SW 1271 (cell line): ENCODE measurements at places on chromosomes 13 and 19.

GRCh38 chr19:52190487-52191293 lies 838 bp downstream of the PPP2R1A start:
- DNase-seq = peak; percentile 13

GRCh38 chr13:80010846-80011245 lies 330.1 kb downstream of the SPRY2 start:
- no peak for DNase-seq

GRCh38 chr13:77728265-77729125 lies 31.0 kb downstream of the SLAIN1 start:
- DNase-seq = no peak

- peak; percentile 32 for DNase-seq
These were observed 231.0 kb upstream of the IRS2 start for GRCh38 chr13:110017379-110017778.

- peak; percentile 50 for DNase-seq
These were observed at the start of gene GDF15 for GRCh38 chr19:18385675-18386542. TSS of gene GDF15 (plus strand) at chr19:18386158. CDS start at chr19:18386190, 32 bp downstream.

DNA sequence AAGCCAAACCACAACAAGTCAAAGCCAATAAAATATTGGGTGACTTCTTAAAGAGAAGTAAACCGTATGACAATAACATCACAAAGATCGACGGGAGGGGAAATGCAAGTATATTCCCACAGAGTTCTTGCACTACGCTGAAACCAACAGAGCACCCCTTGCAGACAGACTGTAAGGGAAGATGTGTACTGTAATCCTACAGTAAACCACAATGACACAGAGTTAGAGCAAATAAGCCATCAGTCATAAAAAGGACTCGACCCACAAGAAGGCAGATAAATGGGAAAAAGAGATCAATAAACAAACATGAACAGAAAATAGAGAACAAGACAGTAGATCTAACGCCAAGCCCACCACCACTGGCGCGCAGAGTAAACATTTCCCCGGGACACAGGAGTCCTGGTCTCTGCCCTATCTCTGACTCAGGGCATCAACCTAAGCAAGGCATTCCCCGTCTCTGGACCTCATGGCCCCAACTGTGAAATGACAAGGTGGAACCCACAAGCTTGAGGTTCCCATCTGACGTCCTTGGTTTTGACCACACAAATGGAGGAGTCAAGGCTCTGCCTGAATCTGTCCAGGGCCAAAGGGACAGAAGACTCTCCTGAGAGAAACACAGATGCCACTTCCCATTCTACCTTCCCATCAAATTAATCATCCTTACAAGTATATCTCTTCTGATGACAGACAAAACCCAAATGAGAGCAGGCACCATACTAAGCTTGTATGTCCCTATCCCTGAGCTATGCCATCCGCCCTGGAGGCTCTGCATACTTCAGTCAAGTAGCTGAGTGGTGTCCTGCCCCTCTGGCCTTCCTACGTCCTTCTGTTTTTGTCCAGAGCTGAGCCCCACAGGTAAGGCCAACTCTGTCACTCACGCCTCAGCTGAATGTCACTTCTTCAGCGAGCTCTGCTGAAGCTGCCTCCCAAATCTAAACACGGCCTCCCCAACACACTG lies 15.0 kb downstream of the SAFB2 start:
- DNase-seq = no peak

GRCh38 chr13:73497430-73497829 lies 438.6 kb downstream of the KLF5 start:
- no peak for DNase-seq

- no peak for DNase-seq
These were observed 870 bp downstream of the ZNF442 start for GRCh38 chr19:12364391-12365235.

GRCh38 chr19:46137915-46138473 lies 10.0 kb upstream of the IGFL2 start:
- DNase-seq = no peak

- DNase-seq = no peak
These were observed 5.6 kb downstream of the GFY start for GRCh38 chr19:49430678-49431329.

DNA sequence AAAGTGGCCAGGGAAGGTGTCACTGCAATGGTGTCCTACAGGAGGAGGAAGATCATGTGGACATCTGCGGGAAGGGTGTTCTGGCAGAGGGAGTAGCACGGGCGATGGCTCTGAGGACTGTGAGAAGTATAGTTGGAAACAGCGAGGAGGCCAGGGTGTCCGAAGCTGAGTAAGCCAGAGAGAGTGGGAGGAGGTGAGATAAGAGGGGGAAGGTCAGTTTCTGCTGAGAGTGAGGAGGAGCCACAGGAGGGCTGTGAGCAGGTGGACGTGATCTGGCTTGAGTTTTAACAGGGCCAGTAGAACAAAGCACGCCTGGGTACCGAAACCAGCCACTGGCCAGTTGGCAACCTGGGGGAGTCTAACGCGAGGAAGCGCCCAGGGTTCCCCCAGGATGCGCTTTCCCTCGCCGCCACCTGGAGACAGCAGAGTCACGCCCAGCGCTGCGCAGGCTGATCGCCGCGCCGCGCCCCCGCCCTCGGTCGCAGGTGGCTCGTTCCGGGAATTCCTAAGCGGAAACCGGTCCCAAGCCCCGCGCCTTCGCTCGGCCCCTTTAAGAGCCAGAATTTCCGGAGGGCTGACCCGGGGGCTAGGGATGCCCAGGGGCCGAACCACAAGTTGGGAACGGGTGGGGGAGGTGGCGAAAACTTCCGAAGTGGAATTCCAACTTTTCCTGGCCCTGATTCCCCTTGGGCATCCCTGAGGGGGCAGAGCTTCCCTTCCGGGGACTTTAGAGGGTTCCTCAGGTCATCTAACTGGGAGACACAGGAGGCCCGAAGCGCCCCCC lies 1.1 kb upstream of the LSR start:
- peak; percentile 53 for DNase-seq

- peak; percentile 32 for DNase-seq
These were observed 591 bp downstream of the DEDD2 start for GRCh38 chr19:42216653-42217519.

DNA sequence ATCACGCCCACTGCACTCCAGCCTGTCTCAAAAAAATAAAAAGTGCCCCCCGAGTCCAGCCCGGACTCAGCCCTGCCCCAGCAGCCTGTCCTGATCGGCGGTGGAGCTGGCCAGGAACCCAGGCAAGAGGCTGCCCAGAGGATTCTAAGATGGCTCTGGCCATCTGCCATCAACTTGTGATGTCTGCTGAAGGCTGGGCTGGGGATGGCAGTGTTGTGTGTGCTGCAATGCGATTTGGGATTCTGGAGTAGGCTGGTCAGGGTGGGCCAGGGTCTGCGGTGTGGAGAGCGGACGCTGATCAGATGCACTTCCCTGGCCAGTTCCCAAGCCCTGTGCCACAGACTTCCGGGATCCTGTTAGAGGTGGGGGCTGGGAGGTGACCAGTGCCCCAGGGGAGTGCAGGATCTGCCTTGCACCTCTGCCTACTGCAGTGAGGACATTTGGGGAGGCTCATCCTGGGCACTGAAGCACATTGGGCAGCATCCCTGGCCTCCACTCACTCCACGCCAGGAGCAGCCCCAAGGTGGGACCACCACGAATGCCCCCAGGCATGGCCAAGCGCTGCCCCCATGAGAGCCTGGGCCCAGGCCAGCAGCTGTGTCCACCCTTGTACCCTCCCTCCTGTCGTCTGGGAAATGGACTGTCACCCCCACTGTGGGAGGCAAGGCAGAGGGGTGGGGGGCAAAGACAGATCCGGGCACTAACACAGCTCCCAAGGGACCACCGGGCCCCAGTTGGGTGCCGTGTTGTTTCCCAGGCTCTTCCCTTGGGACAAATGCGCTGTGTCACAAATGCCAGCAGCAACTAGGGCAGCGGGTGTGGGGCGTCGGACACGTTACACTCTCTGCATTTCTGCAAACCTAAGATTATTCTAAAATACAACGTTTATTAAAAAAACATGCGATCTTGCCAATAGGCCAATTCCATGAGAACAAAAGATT lies 3.4 kb upstream of the TBXA2R start:
- no peak for DNase-seq

DNA sequence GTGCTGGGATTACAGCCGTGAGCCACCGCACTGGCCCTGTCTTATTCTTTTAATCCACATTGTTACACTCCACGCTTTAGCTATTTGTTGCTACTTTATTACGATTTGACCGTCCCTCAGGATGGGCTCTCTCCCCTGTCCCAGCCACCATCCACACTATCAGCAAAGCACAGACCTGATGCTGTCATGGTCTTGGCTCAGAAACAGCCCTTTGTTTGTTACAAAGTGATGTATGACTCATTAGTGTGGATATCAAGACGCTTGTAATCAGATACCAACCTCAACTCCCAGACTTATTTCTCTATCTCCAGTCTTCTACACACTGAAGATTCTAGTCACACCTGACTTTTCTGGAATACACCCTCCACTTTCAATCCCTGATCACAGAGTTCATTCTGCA lies 84.6 kb upstream of the FREM2 start:
- no peak for DNase-seq

DNA sequence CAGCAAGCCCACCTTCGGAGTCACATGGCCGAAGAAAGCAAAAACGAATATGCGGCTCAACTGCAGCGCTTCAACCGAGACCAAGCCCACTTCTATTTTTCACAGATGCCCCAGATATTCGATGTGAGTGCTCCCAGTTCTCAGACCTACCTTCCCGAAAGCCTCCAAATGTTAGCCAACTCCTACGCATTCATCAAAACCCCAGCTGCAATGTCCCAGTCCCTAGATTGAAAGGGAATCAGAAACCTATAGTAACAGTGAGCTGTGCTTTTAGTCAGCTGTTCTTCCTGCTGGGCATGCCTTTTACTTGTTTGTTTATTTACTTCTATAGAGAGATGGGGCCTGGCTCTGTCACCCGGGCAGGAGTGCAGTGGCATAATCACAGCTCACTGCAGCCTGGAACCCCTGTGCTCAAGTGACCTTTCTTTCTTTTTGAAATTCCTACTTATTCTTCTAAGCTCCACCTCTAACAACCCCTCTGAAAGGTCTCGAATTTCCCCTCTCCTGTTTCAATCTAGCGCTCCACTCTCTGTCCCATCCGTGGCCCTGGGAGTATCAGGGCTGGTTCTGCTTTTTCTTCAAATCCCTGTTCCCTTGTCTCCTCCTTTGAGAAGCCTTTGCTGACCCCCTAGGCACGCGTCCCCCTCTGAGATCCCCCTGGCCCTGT lies 4.4 kb downstream of the TRIP10 start:
- no peak for DNase-seq

GRCh38 chr19:8237026-8237425 lies 27.9 kb downstream of the CERS4 start:
- DNase-seq = no peak

GRCh38 chr13:70125693-70126092 lies 17.4 kb upstream of the KLHL1 start:
- no peak for DNase-seq

- DNase-seq = no peak
These were observed 20.7 kb downstream of the IZUMO4 start for GRCh38 chr19:2117215-2117960.

GRCh38 chr19:34402074-34402600 lies 2.1 kb upstream of the PDCD2L start:
- DNase-seq = no peak

- no peak for DNase-seq
These were observed 17.7 kb downstream of the LIPE start for GRCh38 chr19:42409477-42409876.

DNA sequence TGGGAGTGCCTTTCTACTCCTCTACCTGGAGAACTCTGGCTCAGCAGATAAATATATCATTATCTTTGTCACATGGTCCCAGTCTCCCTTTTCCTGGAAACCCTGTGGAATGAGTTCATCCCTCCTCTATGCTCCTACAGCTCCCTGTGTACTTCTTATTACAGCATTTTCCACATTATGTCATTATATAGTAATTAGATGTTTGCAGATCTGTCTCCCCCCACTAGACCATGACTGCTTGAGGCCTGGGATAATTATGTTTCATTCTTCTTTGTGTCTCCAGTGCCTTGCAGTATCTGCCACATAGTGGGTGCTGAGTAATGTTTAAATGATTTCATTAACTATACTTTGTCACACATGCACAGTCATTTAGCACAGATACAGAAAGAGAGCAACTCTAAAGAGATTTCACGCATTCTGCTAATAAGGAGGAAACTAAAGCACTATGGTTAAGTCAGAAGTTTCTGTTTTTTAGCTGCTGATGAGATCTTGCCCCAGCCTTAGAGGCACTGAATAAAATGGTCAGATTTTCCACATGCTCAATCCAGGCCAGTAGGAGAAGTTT lies 66.1 kb upstream of the DIAPH3 start:
- DNase-seq = no peak

DNA sequence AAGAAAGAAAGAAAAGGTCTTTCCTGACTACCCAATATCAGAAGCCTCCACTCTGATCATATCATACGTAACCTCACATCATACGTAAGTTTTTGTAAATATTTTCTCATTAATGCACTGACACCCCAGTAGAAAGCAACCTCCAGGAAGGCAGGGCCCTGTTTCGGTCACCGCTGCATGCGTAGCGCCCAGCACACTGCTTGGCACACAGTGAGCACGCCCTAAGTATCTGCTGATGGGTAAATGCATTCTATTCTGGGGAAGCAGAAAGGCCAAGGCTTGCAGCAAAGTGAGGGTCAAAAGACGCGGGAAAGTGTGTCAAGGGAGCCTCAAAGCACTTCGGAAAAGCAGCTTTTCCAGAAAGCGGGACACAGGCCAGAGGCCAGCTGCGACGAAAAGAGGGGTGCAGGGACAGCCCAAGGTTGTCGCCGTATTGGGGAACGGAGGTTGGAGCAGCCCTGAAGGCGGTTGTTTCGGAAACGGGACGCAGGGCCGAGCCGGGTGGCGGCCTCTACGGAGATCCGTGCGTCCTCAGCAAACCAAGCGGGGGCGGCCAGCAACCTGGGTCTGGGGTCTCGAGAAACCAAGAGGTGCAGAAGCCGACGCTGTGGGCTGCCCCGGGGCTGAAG lies 463 bp downstream of the SUGP1 start:
- no peak for DNase-seq

- peak; percentile 9 for DNase-seq
These were observed 213.3 kb upstream of the MIR17HG start for GRCh38 chr13:91133941-91134802.

- no peak for DNase-seq
These were observed 1.2 kb upstream of the SLC6A16 start for GRCh38 chr19:49326165-49326704.

GRCh38 chr13:31051999-31052398 lies 109.7 kb downstream of the HSPH1 start:
- peak; percentile 4 for DNase-seq

DNA sequence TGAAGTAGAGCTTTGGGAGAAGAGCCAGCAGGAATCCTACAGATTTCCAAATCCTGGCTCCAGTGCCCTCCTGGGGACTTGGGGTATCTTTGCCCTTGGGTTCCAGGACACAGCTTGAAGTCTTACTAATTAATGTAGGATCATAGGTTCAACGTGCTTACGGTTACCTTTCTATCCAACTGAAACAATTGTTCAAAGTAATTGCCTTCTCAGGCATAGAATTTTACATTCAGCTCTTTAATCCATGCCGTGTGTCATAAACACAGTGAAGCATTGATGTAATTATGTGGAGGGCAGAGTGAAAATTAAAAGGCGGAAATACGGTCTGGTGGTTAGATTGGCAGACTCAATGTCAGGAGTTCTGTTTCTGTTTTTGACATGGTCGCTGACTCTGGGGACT lies 170.4 kb downstream of the COG6 start:
- DNase-seq = no peak
